ENCODE measurements at places on chromosomes 3 and 15.
A peak's percentile ranks its signal among the peaks of the same experiment; 100 is the strongest.

DNA sequence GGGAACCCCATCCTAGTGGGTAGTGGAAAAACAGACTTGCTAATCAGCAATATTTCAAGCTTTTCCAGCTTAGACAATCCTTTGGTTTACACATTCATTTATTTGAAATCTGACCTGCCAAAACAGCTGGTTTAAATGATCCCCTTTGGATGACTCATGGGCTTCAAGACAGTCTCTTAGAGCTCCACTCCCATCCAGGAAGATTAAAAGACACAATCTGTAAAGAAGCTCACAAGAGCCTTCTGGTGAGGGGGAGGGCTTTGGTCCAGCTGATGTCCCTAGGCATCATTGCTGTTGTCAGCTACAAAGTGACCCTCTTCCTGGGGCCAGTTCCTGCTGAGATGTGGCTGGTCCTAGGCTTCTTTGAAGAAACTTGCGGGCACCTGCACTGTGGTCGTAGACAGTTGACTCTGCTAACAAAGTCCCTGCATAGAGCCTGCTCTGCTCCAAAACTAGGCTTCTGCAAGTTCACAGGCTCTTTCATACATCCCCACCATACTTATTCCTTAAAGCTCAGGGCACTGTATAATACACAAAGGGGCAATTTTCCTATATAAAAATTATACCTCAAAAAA lies 73.7 kb downstream of the IGSF11 start:
- no peak for DNase-seq

- peak; percentile 73 for DNase-seq
These were observed at the start of gene LPCAT4 for GRCh38 chr15:34367101-34368081. LPCAT4 (minus strand) TSS chr15:34367196; CDS start chr15:34367100, 96 bp downstream.

DNA sequence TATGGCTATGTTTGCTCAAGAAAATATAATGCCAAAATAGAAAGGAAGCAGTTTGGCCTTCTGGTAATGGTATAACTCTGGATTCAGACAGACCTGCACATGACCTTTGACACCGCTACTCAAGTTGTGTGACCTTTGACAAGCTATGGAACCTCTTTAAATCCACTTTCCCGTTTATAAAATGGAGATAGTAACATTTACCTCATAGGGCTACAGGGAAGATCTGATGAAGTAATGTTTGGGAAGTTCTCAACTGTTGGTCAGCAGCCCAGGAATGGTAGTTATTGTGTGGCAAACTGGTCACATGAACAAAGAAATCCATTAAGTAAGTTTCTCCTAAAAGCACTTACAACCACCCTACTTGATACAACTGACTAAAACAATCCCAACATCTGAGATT lies 95.1 kb upstream of the PHLDB2 start:
- no peak for DNase-seq

DNA sequence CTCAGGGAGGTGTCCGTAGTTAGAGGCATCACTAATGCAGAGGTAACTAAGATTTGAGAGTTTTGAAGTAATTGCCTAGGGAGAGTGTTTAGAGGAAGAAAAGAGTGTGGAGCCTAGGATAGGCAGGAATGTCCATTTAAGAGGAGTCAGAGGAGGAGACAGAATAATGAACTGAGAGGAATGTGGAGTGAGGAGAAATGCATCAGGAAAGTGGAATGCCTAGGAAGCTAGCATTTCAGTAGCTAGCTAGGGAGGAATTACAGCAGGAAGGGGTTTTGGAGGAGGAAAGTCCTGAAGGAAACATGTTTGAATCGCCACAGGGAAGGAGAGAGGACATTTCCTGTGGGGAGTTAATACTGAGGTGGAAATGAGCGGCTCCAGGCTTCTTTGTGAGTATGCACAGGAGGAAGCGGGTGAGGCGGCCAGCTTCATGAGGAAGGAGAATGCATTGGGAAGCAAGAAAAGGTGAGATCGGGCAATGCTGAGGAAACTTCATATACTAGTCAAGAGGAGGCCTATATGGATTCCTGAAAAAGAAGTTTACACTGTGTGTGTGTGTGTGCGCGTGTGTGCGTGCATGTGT lies 154.3 kb downstream of the TMEM108 start:
- DNase-seq, result no peak

GRCh38 chr3:180631317-180631716 lies 29.4 kb downstream of the TTC14 start:
- no peak for DNase-seq

DNA sequence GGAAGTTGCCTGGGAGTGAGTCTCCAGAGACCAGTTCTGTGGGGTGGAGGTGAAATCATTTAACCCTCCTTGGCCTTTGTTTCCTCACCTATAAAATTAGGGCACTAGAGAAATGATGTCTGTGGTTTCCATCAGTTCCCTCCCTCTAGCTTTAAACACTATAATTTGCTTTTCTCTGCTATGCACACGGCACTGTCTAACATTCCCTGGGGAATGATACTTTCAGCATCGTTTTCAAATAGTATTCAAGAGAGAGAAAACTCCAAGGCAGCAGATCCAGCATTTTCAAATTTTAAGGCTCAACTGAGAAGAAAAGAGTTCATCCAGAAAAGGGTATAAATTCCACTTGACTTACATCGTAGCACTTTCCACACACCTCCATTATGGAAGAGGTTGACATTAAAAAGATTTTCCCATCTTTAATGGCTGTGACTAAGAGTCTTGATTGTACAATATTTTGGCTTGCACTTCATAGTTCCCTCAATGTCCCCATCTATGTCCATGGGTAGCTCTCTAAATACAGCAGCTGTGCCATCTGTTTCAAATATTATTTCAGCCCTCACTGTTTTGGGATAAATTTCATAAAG lies 137.7 kb upstream of the ZPLD1 start:
- DNase-seq, result no peak

DNA sequence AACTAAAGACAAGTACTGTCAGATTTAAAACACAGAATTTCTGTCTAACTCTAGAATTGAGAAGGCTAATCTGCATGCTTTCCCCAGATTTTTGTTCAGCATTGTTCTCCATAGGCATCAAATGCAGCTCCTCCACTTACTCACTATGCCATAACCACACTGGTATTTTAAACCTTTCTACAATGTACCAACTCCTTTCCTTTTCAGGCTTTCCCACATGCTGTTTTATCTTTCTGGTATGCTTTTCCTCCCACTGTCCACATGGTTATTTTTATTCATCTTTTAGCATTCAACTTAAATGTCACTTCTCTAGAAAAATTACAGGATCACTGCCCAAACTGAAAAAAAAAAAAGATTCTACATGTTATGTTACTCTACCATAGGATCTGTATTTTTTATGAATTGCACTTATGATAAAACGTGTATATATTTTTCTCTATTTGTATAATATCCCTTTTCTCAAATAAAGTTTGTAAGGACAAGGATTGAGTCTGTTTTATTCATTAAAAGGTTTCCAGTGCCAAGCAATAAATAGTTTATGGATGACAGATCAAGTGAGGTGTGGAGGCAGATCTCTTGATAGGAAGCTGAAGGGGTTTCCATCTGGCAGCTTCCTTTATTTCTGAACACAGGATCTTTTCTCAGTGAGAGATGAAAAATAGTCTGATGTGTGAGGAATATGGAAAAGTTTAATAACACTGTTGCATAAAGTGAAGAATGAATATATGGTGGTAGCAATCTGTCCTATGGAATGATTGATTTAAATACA lies 1064.5 kb downstream of the ZPLD1 start:
- no peak for DNase-seq

DNA sequence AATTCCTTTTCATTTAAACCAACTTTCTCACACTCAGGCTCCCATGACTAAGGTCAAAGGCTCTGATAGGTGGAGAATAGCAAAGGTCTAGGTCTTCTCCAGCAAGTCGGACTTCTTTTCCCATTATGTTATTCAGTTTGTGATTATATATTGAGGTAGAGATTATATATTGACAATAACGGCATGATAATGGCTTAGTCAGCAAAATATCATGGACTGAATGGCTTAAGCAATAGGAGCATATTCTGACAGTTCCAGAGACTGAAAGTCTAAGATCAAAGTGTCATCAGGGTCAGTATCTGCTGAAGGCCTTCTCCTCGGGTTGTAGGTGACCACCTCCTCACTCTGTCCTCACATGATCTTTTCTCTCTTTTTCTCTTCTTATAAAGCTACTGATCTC lies 1251.4 kb downstream of the ROBO1 start:
- no peak for DNase-seq

GRCh38 chr3:148528024-148528423 lies 169.7 kb upstream of the AGTR1 start:
- DNase-seq, result no peak

DNA sequence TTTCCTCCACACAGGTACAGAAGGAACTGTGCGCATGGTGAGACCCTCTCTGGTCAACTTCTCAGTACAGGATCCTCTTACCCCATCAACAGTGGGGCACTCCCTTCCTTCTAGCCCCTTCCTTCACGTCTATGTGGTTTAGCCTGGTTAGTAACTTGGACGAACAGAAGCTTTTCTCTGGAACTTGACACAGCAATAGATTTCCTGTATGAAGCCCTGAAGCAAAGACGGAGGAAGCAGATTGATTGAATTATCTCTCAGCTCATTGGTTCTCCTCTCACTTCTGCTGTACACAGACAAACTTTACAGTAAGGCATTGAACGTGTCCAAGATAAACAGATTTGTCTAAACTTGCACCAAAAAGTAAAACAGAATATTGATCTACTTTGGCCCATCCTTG lies at the start of gene CD200R1:
TSS of gene CD200R1 (minus strand) at position 210 of the 400 bp plus-strand sequence. CDS start 246 bp downstream, outside the sequence.
- DNase-seq, result no peak

- DNase-seq, result no peak
These were observed 50.4 kb downstream of the CCR4 start for GRCh38 chr3:33001889-33002288.

GRCh38 chr3:100548053-100548452 lies 55.6 kb downstream of the TMEM45A start:
- DNase-seq, result no peak

DNA sequence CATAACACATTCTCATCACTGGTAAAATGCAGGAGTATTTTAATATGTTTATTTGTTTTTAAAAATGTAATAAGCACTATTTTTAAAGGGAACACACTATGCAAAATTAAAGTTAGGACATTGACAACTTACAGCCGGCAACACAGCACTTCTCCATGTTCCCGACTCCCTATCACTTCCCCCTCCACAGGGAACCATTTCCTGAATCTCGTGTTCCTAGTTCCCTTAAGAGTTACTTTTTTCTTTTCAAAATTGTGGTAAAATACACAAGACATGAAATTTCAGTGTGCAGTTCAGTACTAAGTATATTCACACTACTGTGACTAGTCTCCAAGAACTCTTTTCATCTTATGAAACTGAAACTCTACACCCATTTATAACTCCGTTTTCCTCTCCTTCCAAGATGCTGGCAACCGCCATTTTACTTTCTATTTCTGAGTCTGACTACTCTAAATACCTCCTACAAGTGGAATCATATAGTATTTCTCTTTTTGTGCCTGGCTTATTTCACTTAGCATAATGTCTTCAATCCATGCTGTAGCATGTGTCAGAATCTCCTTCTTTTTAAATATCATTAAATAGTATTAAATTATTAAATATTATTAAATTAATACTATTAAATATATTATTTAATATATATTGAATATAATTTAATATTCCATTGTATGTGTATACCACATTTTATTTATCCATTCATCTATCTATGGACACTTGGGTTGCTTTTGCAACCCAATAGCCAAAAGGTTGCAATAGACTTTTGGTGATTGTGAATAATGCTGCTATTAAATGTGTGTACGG lies 25.9 kb upstream of the UBE2Q2 start:
- DNase-seq, result no peak

- DNase-seq, result no peak
These were observed 34.2 kb upstream of the SKIL start for GRCh38 chr3:170323331-170323730.

GRCh38 chr3:167467848-167468611 lies 5.8 kb downstream of the SERPINI2 start:
- no peak for DNase-seq

DNA sequence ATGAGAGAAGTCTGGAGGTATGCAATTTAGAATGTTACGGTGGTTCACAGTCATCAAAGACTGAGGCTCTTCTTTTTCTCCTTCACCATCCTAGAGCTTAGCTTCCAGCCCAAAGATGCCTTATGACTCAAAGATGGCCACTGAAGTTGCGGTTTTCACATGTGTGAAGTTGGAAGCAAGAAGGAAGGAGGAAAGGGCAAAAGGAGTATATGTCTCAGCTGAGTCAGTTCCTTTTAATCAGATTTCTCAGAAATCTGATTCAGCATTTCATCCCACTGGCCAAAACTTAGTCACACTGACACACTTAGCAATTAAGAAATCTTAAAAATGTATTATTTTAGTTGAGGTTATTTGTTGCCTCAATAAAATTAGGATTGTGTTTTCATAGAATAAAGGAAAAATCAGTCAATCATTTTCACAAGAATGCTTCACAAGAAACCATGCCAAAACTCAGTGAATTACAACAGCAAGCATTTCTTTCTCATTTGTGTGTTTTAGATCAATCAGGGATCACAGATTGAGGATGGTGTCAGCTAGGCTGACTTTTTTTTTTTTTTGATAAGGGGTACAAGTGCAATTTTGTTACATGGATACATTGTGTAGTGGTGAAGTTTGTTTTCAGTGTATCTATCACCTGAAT lies 211.1 kb upstream of the GADL1 start:
- no peak for DNase-seq

DNA sequence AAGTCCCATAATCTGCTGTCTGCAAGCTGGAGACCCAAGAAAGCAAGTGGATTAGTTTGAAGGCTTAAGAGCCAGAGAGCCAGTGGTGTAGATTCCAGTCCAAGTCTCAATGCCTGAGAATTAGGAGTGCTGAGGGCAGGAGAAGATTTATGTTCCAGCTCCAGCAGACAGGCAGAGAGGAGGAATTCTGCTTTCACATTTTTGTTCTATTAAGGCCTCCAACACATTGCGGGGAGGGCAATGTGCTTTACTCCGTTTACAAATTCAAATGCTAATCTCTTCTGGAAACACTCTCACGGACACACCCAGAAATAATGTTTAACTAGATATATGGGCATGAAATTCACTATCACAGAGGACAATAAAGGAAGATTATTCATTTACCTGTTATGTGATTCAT lies 54.0 kb downstream of the DPH6 start:
- DNase-seq, result no peak

GRCh38 chr3:122299872-122300460 lies 25.1 kb upstream of the CSTA start:
- DNase-seq, result no peak

DNA sequence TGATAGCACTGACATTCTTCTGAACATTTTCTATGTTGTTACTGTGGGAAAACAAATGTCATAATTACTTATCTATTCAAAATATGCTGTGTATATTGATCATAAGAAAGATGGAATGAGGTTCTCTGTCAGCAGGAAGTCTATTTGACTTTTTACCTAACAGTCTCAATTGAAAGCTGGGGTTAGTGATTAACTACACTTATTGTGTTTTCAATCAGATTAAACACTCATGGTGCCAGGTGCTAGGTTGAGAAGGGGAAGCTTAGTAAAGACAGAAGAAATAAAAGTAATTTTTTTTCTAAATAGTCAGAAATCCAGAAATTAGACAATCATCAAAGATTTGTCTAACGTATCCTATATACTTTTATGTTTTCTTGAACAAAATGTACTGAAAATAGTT lies 281.0 kb upstream of the NR2E3 start:
- DNase-seq, result no peak

GRCh38 chr15:31091481-31091880 lies 10.0 kb downstream of the TRPM1 start:
- no peak for DNase-seq

- DNase-seq, result no peak
These were observed 364.7 kb downstream of the EPHA3 start for GRCh38 chr3:89472101-89472500.

GRCh38 chr3:193701953-193702635 lies 109.1 kb downstream of the OPA1 start:
- DNase-seq, result no peak

All from stimulated activated CD8-positive, alpha-beta memory T cell treated with anti-CD3 and anti-CD28 coated beads, Interleukin-15, amount 100 ng/mL, for 4 hours (primary cell).